Body of pancreas (tissue), 4 donors: ENCODE measurements at places on chromosomes 2 and 18. TPM values are rescaled to one million over a fixed set of nuclear protein-coding genes. Genes with fewer than 3 reads are reported as not detected.

- H3K27me3 ChIP-seq, result no peaks in the 10 kb centered on the region
- H3K4me3 ChIP-seq, result no peak overlapping the region
- no peaks in the 10 kb centered on the region for H3K4me1 ChIP-seq
- no peak overlapping the region for H3K27ac ChIP-seq
- H3K36me3 ChIP-seq, result no peaks in the 10 kb centered on the region
Measured at GRCh38 chr18:40056079-40056692, 1898.8 kb upstream of the PIK3C3 start.

GRCh38 chr2:190947711-190948251 lies 66.2 kb downstream of the STAT1 start:
- peaks cover 50% of the 10 kb centered on the region for H3K4me1 ChIP-seq
- DNase-seq, result no peak
- H3K27ac ChIP-seq, result peak overlapping the region; percentile 91

The FBXO11 gene
- 41.0 TPM for total RNA-seq

The KCNG2 gene
- not detected for total RNA-seq

The AGXT gene
- total RNA-seq, result not detected
